ENCODE measurements at places on chromosomes 12 and 14.

GRCh38 chr12:96015672-96016071 is 19.5 kb upstream of the HAL start:
- DNase-seq, result no peak

DNA sequence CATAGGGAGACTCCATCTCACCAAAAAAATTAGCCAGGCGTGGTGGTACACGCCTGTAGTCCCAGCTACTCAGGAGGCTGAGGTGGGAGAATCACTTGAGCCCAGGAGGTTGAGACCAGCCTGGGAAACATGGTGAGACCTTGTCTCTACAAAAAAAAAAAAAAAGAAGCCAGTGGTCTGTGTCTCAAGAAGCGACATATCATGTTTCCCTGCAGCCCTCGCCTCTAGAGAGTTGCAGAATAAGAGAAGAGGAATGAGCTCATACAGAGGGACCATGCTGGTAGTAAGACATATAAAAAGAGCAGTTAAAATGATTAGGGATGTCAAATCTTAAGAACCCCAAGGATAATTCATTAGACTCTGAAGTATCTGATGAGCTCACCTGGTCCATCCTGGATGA is 39.4 kb upstream of the BICDL1 start:
- DNase-seq, result no peak

- no peak for DNase-seq
Observed at GRCh38 chr12:57522887-57523705, 472 bp downstream of the MBD6 start.

DNA sequence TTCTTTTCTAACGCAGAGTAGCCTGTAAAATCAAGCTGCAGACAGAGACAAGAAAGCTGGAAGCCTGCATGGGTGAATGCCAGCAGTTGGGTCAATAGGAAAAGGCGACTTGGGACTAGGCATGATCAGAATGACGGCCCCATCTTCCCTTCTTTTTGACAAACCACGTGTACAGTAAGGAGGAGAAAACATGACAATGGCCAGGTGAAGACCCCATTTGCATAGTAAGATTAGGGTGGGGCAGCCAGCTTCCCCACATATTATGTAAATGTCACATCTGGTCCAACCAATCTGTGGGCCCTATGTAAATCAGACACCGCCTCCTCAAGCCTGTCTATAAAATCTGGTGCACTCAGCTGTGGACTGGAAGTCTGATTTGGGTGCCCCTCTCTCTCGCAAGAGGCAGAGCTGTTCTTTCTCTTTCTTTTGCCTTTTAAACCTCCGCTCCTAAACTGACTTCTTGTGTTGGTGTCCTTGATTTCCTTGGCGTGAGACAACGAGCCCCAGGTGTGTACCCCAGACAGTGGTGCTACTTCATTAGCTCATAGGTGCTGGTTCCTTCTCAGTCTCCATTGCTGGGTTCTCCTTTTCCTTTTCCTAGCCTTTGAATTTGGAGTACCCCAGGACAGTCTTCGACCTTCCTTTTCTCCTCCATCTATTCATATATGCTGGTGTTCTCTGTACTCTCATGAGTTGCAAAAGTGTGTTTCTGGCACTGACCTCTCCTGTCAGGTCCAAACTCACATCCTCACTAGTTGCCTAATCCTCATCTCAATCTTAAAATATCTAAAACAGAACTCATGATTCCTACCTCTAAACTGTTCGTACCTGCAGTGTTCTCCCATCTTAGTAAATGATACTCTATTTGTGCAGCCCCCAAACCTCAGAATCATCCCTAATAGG is 9.4 kb upstream of the DHRS7 start:
- no peak for DNase-seq

- no peak for DNase-seq
Observed at GRCh38 chr12:120215766-120216735, 15.1 kb upstream of the RPLP0 start.

DNA sequence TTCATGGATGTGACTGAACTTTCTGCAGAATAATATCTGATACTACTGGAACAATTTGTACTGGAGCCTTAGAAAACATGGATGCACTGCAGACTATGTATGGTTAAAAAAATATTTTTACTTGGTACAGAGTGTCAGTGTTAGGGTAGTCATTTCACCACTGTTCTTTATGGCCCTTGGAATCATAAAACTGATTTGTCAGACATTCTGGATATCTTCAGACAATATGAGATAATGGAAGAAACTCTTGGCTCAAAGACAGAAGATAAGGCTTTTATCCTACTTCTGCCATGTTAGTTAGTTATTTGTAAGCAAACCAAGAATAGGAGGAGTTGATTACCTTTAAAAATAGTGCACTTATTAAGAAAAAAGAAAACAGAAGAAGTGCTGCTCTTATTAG is 209.4 kb downstream of the LRIG3 start:
- DNase-seq, result no peak

- no peak for DNase-seq
Observed at GRCh38 chr14:31253746-31254471, 46.3 kb upstream of the HECTD1 start.

- DNase-seq, result no peak
Observed at GRCh38 chr14:31228533-31228932, 20.9 kb upstream of the HECTD1 start.

DNA sequence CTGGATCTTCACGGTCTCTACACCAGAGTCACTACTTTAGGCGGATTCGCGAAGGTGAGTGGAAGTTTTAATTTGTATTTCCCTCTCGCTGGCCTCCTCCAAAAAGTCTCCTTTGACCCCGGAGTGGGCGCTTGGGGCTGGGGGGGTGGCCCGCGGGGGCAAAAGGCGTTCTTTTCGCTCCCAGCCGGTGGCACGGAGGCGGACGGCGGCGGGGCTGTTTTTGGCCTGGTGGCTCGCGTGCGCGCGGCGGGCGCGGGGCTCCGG is 510 bp downstream of the ARID2 start:
- DNase-seq, result no peak

GRCh38 chr12:27573972-27574371 is 50.0 kb downstream of the PPFIBP1 start:
- no peak for DNase-seq

DNA sequence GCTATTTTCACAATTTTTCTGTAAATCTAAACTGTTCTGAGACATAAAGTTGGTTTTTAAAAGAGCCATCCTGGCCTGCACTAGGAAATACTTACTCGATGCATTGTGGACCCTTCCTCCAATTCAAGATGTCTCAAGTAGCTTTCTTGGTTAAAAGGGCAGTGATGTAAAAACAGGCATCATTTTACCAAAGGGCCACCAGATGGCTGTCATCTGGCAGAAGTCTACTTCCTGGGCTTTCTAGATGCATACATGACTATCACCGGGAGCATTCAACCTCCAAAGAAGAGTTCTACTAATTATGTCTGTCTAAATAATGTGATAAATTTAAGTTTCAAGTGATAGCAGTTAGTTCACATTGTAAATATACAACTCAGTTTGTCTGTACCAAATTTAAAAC is 96.8 kb upstream of the FRMD6 start:
- no peak for DNase-seq

GRCh38 chr14:52513249-52513648 is 39.1 kb downstream of the TXNDC16 start:
- DNase-seq, result no peak

DNA sequence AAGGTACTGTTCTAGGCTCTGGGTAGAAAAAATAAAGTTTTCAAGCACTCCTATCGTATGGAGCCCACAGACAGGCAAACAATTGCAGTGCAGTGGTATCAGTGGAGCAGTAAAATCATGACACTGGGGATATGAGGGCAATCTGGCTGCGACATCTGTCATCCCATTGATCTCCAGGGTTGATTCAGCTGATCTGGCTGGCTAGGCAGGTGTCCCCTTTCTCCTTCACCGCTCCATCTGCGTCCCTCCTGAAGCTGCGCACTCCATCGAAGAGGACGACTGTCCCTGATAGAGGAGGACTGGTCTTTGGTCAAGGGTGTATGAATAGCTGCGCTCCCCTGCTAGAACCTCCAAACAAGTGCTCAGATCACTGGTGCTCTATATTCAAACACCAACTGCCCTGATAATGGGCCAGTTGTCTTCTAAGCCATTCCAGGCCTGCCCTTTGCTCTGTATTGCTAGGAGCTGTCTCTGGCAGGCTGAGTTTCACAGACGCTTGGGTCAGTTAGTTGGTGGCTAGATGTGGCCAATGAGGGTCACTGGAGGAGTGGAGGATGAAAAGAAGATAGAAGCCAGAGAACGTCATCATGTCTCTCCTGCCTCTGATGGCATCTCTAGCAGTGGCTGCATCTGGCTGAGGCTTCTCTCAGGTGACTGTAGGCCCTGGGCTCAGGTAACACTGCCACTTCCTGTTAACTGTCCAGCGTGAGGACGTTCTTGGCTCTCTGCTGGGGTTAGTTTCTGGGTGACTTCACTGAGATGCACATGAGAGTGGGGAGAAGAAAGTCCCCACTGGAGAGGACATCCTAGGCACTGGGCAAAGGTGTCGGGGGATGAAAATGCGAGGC is 205.0 kb upstream of the FOXN3 start:
- no peak for DNase-seq

DNA sequence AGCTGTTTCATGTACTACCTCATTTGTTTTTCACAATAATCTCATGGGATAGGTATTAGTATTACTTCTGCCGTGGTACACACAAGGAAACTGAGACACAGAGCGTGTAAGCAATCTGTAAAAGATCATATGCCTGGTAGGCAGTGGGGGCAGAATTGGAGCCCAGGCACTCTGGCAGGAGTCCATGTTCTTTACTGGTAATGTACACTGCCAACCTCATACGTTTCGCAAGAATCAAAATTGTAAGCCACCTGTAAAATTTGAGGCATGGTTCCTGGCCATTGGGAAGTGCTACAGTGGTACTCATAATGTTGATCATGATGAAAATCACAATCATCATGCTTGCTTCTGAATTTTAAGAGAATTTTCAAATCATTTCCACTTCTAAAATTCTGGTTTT is 40.7 kb downstream of the TMTC1 start:
- no peak for DNase-seq

GRCh38 chr14:76546426-76547221 is 170.7 kb downstream of the ESRRB start:
- no peak for DNase-seq

GRCh38 chr14:55277972-55278740 is 6.9 kb downstream of the FBXO34 start:
- DNase-seq, result no peak

DNA sequence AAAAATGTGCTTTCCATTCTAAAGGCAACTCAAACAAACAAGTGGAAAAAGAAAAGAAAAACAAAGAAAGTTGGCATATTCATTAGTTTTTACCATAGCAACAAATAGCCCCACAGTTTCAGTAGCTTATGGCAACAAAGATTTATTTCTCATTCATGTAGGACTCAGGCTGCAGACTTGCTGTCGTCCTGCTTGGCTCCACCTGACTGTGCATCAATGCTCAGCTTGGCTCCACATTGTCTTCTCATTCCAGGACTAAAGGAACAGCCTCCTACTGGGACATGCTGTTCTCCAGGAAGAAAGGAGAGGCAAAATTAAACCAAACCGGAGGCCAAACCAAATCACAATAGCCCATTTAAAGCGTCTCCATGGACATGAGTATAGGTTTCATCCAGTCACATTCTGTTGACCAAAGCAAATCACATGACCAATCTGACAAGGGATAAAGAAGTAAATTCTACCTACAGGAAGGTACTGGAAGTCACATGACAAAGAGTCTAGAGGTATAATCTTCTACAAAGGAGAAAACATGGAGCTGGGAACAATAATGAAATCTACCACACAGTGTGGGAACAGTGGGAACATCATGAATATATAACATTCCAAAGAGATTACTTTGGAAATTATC is 222.5 kb downstream of the PIK3C2G start:
- no peak for DNase-seq

DNA sequence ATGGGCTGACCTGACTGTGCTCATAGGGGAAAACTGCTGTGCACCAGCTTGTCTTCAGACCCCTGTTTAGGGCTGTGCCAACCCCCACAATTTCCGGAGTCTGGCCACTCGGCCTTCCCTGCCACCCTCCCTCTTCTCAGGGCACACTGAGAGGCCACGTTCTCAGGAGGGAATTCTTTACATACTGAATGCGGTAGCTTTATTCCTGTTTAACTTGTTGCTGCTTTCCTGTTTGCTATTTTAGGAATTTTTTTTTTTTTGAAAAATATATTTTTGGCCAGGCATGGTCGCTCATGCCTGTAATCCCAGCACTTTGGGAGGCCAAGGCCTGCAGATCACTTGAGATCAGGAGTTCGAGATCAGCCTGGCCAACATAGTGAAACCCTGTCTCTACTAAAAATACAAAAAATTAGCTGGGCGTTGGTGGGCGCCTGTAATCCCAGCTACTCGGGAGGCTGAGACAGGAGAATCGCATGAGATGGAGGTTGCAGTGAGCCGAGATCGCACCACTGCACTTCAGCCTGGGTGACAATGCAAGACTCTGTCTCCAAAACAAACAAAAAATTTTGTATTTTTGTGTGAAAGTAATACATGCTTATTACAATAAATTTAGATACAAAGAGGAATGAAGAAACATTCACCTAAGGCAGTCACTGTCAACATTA is 39.5 kb downstream of the TPCN1 start:
- no peak for DNase-seq

DNA sequence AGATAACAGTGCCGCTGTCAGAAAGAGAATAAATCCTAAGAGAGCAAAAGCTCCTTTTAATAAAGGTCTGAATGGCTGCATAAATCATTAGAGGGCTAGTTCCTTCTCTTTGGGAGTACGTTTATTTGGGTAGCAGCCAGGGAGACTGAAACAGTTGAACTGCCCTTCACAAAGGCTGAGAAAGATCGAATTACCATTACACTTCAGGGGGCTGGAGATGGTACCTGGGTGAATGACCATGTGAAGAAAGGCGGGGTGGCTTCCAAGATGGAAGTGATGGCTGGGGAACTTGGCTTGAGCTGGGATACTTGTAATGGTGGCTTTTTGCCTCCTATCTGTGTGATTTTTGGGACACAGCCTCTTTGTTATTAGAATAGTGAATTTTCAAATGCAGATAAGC is 1.7 kb upstream of the FGD4 start:
- DNase-seq, result no peak

DNA sequence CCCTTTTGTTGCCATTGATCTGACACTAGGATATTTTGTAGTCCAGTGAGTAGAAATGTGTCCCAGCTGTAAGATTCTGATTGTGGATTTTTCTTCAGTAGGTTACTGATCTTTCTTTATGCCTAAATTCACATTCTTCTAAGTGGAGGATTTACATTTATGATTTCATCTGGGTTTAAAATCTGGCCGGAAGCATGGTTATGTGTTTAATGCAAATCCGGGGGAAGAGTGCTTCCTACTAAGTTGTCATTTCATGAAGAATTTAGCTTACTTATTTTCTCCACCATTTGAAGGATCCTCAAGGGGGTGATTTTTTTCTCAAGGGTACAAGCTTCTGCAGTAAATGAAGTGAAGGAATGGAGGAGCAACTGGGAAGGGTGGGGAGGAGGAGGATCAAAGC is 96.7 kb downstream of the TMTC2 start:
- DNase-seq, result no peak

Measured in NCI-H510A (cell line).